ENCODE measurements at places on chromosomes 11 and 22.

DNA sequence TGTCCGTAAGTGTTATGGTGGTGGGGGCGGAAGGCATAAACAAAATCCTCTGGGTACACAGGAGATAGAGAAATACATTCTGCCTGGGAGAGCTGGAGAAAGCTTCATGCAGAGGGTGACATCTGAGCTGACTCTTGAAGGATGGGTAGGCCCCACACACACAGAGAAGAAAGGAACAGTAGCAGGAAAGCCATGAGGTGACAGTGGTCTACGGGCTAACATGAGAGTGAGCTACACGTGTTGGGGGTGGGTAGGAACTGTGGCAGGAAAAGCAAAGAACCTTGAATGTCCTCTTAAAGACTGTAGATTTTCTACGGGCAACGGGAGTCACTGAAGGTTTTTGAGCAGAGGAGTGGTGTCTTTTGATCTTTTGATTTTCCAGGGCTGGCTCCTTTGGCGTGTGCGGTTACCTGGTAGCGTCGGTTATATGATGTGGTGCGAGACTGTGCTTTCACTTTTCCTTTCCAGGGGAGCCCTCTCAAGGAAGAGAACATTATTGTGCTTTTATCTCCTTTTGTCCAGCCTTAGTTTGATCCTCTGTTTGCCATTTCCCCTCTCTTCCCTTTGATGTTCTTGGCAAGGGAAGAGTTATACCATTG, 39.7 kb downstream of the ADAMTS8 start:
- no peak for DNase-seq

DNA sequence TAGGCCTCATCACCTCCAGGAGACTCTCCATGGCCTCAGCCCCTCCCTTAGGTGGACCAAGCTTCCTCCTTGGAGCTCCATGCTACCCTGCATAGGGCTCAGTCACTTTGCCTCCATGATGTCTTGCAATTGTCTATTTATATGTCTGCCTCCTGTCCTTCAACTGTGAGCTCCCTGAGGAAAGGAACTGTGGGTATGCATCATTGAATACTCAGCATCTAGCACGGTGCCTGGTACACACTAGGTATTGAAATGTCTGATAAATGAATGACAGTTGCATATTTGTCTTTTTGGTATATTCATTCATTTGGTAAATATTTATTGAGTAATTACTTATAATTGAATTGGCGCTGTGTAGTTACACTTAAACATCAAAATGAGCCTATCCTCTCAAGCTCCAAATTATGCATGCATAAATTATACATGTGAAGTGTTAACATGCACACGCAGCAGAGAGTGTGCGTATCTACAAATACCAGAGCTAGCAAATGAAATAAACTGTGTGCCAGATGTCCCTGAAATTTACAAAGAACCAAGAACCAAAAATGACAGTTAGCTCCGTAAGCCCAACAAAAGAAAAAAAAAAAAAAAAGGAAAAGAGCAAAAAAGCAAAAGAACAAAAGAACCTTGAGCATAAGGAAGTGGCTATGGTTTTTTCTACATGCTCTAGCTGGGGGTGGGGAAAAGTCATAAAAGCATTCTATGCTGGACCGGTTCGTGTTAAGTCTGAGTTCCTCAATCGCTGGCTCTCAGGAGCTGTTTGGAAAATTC, 25.2 kb downstream of the GRAP2 start:
- DNase-seq: no peak

GRCh38 chr11:121198491-121198890, 94.1 kb upstream of the SC5D start:
- no peak for DNase-seq

DNA sequence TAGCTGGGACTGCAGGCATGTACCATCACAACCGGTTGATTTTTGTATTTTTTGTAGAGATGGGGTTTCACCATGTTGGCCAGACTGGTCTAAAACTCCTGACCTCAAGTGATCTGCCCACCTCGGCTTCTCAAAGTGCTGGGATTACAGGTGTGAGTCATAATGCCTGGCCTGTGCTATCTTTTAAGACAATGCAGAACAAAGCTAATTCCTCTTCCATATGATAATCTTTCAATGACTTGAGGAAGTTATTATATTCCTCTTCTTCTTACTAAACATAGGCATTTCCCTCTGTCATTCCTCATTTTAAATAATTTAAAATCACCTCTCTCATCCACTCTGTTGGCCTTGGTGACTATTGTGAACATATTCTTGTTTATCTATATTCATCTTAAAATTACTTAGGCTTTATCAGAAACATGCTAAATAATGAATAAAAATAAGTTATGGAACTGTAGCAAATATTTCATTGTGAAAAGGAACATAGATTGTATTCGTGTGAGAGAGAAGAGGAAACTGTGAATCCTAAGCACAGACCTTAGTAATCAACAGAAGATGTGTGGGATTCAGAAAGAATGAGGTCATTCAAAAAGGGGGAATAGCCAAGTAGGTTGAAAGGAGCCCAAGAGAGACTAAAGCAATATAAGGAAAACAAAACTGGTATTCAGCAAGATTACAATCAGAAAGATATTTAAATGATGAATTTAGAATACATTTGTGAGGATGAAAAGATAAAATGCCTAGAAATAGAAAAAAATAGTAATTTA, 269.4 kb downstream of the TTC28 start:
- DNase-seq: no peak

DNA sequence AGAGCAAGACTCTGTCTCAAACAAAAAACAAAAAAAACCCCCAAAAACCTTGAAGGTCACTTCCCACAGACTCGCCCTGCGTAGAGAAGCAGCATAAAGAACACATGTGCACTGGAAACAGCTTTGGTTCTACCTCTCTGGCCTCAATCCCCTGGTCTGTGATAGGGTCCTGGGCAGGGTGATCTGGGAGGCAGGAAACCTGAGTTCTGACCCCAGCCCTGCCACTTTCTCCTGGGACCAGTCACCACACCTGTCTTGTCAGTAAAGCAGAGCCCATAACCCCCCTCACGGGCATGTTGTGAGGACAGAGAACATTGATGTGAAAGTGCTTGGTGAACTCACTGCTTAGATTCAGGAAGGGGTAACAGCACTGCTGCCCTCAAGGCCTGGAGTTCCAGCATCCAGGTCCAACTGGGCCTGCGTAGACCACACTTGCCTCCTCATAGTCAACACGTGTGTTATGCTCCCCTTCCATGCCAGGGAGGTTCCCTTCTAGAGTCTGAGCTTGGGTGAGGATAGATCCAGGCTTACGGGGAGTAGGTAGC, 11.4 kb downstream of the UCP2 start:
- no peak for DNase-seq

GRCh38 chr11:109422870-109423465, 978 bp downstream of the C11orf87 start:
- DNase-seq: no peak

DNA sequence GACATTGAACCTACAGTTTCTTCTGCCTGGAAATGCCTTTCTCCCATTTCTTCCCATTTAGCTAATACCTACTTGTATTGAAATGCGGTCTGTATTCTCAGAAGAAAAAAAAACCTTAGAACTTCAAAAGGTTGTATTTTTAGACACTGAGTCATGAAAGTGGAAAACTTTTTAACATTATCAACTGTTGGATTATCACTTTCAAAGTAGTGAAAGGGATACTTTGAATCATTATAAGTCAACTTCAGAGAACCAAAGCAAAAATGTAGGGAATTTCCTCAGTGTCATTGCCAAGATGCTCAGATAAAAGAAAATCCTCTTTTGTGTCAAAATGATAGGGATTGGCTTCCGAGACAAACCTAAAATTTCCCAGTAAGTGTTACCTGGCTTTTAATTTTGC, 6.6 kb downstream of the HOATZ start:
- DNase-seq: no peak

- no peak for DNase-seq
These were observed 22.2 kb upstream of the CTSD start for GRCh38 chr11:1785749-1786413.

DNA sequence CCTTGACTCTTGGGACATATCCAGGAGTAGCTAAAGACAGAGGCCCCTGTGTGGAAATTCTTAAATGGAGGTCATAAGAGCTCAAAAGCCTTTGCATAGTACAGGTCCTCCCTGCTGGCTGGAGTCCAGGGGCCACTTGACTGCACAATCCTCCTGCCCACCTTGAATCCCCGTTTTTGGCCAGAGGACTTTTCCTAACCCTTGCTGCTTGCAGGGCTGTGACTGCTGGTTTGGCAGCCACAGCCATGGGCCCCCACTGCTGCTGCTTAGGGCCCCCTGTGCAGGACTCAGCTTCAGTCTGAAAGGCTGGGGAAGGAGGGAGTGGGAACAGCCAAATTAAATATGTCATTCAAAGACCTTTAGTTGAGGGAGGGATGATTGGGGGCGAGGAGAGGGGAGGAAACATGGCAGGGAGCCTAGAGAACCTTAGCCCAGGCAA, 33.4 kb downstream of the ARHGAP1 start:
- no peak for DNase-seq

DNA sequence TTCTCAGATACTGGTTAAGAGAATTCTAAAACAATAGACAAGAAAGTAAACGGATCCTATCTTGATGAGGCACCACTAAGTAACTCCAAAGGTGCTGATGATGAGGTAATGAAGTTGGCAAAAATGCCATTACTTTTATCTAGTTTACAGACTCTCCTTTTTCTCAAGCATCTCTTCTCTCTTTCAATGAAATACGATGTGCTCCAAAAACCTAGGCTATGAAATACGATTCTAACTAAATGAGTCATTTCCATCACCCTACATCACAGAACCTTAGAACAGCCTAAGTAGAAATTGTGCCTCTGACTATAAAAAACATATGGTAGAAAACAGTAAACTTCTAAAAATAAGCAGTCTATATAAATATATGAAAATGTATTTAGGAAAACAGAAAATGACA, 58.9 kb upstream of the ARHGAP32 start:
- DNase-seq: no peak

- no peak for DNase-seq
These were observed 7.3 kb downstream of the INCENP start for GRCh38 chr11:62131170-62131464.

DNA sequence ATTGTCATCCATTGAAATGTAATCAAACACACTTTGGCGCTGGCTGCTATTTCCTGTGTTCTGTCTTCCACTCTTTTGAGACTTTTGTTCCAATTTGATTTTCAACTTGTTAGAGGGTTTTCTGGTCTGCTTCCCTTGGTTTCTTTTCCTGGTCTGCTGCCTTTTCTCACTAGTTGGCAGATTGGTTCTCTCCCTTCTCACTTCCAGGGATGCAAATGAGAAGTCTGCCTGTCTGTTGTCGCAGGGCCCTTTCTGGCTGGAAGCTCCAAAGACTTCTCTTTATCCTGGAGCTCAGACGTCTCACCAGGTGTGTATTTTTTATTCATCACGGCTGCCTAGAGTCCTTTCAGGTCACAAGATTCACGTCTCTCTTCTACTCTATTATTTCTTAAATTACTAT, 84.0 kb downstream of the RPS6KA4 start:
- DNase-seq: no peak

- DNase-seq: no peak
These were observed 13.7 kb downstream of the PIWIL3 start for GRCh38 chr22:24760708-24761306.

DNA sequence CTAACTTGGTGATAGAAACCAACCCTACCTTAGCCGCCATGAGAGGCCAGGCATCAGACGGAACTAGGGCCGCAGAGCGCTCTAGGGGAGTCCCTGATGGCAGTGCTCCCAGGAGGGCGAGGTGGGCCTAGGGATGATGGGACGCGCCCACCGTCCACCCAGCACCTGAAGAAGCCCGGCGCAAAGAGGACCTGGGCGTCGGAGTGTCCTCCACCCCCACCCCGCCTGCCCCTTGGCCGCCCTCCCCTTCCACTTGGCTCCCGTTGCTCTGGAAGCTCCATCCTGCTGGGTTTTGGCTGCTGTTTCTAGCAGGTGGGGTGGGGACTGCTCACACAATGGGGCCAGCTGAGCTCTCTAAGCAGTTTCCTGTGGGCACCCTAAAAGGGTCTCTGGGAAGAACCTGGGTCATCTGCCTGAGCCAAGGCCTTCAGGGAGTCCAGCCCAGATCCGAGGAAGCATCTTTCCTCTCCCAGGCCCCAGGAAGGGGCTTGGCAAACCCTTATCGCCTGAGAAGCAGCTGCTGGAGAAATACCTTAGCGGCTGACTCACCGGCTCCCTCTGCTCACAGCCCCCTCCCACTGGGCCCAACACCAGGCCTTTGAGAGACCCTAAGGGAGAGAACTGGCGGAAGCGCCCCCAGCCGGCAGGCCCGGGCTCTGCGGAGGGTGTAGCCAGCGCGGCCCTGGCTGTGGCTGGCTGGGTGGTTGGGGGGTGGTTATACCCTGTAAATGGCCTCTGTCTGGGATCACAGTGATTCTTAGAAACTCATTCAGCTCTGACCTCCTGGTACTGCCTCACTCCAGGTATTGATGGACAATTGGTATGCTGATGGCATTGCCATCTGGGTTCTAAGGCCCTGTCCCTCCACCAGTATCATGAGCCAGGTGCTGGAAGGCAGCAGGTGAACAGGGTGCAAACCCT, 19.3 kb downstream of the CREB3L1 start:
- DNase-seq: no peak

- peak; percentile 17 for DNase-seq
These were observed 11.5 kb upstream of the RAB39A start for GRCh38 chr11:107916671-107917241.

GRCh38 chr11:130849215-130849568, 67.1 kb downstream of the SNX19 start:
- DNase-seq: no peak

DNA sequence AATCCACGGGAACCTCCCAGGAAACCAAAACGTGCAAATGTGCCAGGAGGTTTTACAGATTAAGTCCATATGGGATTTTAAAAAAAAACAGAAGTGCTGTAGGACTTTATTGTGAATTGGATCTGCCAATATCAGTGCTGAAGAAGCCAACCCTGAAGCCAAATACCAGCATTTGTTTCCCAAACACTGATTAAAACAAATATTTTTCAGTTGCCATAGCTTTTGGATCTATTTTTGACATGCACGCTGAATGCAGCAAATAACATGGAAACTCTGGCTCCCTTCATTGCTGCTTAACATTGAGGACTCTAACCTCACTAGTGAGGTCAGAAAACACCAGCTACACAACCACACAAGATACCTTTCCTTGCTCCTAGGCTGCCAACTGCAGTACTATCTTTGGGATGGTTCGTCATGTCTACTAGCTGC, 28.4 kb upstream of the SIK2 start:
- DNase-seq: no peak

DNA sequence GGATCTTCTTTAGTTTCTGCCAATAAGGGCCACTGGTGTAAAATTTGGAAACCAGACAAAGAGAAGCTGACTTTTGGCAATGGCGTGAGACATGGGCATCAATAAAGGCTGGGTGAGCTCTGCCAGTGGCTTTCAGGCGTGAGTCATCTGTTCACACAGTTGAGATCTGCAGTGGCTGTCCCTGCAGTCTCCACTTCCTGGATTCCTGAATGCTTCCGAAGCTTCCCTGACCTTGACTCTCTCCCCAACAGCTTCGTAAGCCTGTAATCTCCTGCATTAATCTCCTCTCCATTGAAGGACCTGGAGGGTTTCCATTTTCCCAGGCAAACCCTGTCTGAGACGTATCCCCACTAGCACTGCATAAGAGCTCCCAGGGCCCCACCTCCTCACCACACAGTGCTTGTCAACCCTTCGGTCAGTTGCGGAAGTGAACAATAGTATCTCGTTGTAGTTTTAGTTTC, 574.7 kb downstream of the TBC1D22A start:
- no peak for DNase-seq

GRCh38 chr11:95143106-95143681, 53.5 kb downstream of the ENDOD1 start:
- no peak for DNase-seq
